Glomerular endothelial cell (primary cell): ENCODE measurements at places on chromosomes 16 and 17.

- DNase-seq = no peak
Observed at GRCh38 chr17:55149485-55149884, 115.3 kb upstream of the HLF start.

GRCh38 chr17:35892091-35893035 is 12.2 kb upstream of the CCL5 start:
- DNase-seq = no peak

DNA sequence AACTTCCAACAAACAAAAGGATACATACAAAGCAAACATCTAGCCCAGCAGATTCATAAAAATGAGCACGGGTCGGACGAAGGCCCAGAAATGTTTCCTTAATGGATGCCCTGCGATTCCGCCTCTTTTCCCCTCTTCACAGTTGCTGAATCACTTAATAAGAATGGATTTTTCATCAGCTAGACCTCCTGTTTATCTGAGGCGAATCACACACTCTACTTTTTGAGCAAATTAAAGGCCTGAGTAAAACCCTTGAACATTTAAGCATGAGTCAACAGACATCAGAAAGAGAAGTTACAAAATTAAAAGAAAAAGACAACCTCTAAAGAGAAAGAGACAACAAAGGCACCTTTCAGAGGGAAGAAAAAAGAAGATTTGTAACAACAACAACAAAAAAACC is 44.7 kb downstream of the HS3ST3A1 start:
- no peak for DNase-seq

DNA sequence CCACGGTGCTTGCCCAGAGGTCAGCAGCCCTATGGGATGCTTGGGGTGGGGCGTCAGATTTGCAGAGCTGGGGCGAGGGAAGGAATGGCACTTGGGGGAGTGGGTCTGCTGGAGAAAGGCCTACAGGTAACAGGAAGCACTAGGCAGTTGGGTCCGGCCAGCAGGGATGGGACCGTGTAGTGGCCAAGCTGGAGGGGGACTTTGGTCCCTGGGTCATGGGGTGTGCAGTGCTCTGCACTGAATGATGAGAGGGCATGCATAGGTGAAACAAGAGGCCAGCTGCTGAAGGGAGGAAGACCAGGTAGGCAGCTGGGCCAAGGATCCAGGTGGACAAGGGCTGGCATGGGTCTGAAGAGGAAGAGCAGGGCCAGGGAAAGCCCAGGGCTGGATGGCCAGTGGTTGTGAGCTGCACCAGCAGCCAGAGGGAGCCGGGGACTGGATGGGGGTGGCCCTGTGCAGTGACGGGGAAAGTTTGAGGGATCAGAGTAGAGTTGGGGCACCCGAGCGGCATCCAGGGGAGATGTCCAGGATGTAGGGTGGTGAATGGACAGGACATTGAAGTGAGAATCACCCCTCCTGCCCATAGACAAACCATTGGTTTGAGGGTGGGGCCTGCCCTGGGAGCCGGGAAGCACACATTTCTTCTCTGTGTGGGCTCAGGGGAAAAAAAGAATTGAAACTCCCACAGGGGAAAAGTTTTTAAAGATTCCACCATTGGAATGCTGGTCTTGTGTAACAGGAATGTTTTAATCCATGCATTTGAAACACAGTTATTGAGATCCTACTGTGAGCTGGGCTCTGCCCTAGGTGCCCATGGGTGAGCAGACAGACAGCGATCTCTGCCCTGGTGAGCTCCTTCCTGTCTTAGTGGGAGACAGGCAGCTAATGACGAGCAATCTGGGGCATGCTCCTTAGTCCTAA is 25.1 kb downstream of the RAI1 start:
- DNase-seq = no peak

GRCh38 chr16:414395-415169 is 10.9 kb upstream of the RAB11FIP3 start:
- no peak for DNase-seq
